ENCODE measurements at places on chromosomes 7 and 10.
A peak's percentile ranks its signal among the peaks of the same experiment; 100 is the strongest.

DNA sequence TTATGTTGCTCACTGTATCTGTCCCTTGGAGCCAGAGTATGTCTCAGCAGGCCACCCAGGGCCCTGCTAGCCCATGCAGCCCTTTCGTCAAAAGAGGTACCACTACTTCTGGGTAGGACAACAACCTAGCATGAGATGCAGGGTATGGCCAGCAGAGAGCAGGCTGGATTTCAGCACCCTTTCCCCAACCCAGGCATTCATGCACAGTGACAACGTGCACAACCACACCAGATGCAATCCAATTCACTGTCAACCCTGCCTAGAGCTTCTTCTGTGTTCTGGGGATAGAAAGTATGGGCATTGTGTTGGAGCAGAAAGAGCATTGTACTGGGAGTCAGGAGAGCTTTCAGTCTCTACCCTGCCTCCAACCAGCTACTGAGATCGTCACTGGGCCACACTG is 37.9 kb downstream of the JAZF1 start:
- DNase-seq, result no peak

DNA sequence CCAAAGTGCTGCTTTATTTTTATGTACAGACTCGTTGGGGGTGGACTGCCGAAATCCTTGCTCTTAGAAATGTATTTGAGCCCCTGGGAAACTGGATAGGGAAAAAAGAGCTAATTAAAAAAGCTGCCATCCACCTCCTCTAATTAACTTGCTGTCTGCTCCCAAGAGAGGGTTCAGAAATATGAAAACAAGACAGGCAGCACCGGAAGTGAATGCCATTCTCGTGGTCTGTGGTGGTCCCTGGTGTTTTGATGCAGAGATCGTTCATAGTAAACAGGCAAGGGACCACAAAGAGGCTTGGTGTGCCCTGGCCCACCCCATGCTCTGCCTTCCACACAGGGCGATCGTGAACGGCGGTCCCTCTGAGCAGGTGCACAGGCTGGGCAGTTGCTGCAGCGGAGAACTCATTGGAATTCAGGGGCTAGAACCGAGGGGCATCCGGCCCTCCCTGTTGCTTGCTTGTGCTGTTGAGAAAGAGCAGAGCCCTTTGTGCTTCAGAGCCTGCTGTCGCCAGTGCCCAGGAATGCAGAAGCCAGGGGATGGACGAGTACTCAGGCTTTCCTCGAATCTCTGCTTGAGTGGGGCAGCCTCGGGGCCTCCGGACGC is 79.1 kb upstream of the BTBD16 start:
- no peak for DNase-seq

DNA sequence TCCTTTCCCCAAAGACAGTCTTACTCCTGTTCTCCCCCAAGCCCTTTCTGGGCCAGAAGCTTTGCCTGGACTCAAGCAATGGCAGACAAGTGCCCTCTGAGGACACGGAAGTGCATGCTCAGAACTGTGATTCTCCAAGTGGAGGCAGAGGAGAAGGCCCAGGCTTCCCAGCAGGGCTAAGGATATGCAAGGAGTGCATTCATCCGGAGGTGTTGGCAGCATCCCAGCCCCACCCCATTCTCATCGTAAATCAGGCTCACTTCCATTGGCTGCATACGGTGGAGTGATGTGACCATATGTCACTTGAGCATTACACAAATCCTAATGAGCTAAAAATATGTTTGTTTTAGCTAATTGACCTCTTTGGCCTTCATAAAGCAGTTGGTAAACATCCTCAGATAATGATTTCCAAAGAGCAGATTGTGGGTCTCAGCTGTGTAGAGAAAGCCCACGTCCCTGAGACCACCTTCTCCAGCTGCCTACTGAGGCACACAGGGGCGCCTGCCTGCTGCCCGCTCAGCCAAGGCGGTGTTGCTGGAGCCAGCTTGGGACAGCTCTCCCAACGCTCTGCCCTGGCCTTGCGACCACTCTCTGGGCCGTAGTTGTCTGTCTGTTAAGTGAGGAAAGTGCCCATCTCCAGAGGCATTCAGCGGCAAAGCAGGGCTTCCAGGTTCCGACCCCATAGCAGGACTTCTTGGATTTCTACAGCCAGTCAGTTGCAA is 1.4 kb upstream of the RBP3 start:
- DNase-seq, result no peak

DNA sequence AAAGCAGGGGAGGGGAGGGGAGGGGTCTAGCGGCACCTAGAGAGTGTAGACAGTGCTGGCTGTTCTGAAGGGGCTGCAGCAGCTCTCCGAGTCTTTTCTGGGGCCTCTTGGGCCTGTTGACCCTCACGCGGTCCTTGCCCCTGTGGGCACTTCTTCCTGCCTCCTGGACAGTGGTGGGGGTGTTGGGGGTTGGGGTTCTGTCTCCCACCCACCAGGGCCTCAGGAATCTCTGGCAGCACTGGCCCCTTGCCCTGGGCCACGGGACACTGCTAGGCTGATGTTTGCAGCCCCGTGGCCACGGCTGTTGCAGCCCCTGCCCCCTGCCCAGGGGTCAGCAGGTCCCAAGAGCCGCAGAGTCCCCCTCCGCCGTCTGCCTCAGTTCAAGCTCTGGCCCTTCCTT is 68.9 kb upstream of the INPP5A start:
- no peak for DNase-seq

GRCh38 chr7:652881-653280 is 73.6 kb upstream of the DNAAF5 start:
- no peak for DNase-seq

- peak; percentile 32 for DNase-seq
Measured at GRCh38 chr7:50632561-50633413, 67.6 kb upstream of the DDC start.

DNA sequence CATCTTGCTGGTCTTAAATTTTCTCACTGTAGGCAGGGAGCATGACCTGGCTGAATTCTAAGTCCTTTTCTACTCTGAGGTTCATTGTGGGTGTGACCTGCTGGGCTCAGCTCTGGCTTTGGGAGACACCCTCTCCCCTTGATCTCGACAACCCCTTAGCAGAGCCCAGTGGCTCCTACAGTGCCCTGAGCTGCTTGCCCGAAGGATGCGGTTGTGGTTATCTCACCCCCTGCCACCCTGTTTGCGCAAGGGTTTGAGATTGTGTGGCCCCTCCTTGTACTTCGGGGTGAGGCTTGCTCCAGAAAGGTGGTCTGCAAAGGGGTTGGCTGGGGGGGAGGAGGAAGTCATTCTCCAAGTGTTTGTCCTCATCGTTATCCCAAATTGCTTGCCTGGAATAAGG is 55.3 kb downstream of the TCF7L2 start:
- DNase-seq, result no peak

DNA sequence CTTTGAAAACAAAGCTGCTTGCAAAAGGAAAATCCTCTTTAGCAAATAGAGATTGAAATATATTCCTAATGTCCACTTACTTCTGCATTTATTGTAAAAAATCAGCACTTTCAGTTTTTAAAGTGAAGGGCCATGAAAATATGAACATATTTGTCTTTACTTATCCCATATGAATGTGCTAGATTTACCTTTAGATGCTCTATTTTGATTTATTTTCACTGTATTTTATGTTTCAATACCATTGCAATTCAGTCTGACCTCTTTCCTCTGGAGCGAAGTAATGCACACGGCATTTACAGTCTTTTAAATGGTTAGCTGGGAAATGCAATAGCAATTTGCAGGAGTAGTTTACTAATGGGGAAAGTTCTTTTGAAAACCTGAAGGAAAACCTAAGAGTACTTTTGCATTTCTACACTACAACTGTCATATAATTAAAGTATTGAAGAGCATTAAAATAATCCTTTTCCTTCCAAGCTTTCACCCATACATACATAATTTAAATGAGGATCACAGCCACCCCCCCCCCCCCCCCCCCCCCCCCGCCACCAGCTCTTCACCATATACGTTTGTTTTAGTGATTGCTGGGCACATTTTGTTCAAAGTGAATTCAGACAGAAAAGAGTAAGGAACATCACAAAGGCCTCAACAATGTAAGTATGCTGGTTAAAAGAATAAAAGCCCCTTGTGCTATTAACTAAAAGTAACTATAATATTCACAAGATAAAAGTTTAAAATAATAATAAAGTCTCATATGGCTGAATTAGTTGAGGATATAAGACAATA is 3.5 kb downstream of the SKIDA1 start:
- DNase-seq, result no peak

GRCh38 chr10:92328993-92329392 is 38.0 kb downstream of the MARCHF5 start:
- no peak for DNase-seq
